ENCODE measurements at places on chromosomes 2 and 18.

DNA sequence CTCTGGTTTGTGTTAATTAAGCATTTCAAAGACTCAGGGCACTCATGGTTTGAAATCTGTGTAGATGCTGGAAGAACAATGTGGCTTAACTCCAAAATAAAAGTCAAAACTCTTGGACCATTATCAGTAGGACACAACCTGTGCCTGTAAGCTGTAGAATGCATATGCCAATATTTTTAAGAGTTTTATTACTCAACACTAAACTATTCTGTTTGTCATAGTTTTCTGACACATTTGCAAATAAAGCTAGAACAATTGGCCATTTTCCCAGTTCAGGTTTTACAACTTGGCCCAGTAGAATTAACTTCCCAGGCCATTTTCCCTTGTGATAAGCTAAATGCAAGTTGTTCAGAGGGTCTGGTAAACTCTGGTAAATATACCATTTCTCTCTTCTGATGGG lies 713.1 kb downstream of the CBLN2 start:
- DNase-seq = peak; percentile 8

DNA sequence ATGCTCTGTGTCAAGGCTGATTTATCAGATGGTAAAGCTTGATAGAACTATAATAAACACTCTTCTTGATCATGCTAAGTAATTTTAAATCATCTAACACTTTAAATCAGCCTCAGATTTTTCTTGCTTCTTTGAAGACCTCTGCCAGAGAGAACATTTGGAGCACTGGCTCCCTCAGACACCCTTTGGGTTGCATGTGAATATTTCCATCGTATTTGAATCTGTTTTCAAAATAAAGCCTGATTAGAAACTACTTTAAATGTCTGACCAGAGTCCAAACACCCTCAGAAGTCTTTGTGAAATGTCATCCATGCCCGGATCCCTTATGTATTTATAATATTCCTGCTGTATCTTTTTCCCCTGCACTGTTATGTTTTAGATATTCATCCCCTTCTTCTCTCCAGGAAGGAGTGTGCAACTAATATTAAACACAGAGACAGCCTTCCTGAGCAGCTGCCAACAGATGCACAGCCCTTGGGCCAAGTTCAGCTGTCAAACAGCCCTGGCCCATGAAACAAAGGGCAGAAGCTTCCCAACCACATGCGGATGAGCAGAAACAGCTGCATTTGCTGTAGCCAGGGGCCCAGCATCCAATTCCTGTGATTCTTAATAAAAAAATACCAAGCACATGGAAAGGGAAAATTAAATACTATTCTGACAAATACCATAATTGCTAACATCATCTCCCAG lies 46.5 kb downstream of the DPP10 start:
- DNase-seq = no peak

GRCh38 chr18:76494231-76495005 lies 624 bp downstream of the ZNF516 start:
- peak; percentile 59 for DNase-seq

DNA sequence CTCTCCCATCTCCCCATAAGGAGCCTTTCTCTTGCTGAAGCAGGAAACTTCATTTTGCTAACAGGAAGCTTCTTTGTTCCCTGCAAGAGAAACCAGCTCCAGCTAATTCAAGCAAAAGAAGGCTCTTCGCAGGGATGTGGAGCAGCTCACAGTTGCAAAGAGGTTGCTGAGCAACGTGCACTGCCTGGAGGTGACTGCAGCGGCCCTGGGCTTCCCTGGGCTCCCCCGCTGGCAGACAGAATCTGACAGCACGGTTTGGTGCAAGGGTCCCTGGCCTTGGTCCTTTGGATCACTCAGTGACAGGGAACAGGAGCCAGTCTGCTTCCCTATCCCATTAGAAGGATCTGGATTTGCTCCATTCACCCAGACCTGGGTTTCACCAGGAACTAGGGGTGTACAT lies 25.8 kb downstream of the GPR55 start:
- no peak for DNase-seq

GRCh38 chr2:188449561-188449960 lies 157.9 kb downstream of the GULP1 start:
- peak; percentile 33 for DNase-seq
